ENCODE measurements at places on chromosomes 11 and 22.

GRCh38 chr11:69380451-69380901 lies 86.5 kb downstream of the MYEOV start:
- H3K27ac ChIP-seq = no peak overlapping the region
- DNase-seq = no peak
- no peaks in the 10 kb centered on the region for H3K4me1 ChIP-seq
- H3K36me3 ChIP-seq = no peaks in the 10 kb centered on the region

GRCh38 chr11:127805771-127806170 lies 781.6 kb downstream of the ETS1 start:
- H3K27ac ChIP-seq = no peak overlapping the region
- H3K27me3 ChIP-seq = no peaks in the 10 kb centered on the region
- H3K4me3 ChIP-seq = no peak overlapping the region
- H3K36me3 ChIP-seq = no peaks in the 10 kb centered on the region
- no peaks in the 10 kb centered on the region for H3K4me1 ChIP-seq

DNA sequence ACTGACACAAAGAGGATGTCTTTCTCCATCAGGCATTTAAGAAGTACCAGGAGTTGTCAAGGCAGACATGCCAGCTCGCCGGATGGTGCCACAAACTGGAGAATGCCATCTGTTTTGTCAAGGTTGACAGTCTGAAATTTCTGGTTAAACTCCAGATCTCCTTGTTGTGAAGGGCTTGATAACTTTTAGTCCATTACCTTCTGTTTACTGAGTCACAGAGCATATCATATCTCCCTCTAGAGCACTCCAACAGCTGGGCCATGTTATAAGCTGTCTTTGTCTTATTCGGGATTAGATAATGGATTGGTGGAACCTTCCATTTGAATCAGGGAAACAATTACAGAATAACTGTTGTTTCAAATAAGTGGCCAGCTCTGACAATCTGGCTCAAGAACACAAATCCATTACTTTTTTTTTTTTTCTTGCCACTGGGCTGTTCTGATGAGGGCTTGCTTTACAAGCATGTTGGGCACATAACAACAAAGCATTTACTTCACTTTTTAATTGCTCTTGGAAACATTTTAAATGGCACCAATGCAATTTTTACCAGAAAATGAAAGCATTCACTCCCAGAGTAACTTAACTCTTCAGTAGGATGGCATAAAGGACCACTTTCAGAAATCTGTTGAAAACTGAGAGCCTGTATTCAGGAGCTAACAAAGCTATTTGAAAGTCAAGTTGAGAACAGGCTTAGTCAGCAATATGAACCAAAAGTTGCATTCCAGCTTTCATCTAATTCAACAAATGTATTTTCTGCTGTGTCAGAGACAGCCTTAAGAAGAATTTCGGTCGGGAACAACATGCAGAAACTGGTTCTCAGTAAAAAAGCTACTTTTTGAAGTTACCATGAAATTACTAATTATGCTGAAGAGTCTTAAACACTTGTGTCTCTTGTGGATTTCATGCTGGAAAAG lies 227.6 kb upstream of the PITPNB start:
- no peaks in the 10 kb centered on the region for H3K4me1 ChIP-seq
- H3K27me3 ChIP-seq = peaks cover 5% of the 10 kb centered on the region
- no peaks in the 10 kb centered on the region for H3K36me3 ChIP-seq
- no peak overlapping the region for H3K4me3 ChIP-seq
- no peak for DNase-seq
- H3K27ac ChIP-seq = no peak overlapping the region

DNA sequence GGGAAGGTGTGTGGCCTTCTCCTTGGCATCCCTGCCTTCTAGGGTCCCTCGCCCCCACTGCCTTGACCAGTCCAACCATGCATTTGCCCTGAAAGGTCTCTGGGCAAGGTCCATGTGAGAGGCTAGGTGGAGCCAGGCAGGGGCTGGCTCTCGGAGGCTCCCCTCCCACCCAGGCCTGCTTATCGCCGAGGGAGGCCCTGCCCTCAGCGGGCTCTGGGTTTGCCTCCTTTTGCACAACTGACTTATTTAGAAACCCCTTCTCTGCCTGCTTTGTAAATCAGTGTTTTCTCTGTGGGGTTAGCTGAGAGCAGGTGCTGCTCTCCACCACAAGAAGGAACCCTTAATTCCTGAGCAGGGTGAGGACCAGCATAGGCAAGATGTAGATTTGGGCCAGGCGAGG lies 47.7 kb downstream of the CD82 start:
- H3K36me3 ChIP-seq = peaks cover 85% of the 10 kb centered on the region
- DNase-seq = no peak
- no peak overlapping the region for H3K4me3 ChIP-seq
- H3K27me3 ChIP-seq = no peaks in the 10 kb centered on the region
- peak overlapping the region; percentile 28 for H3K27ac ChIP-seq
- H3K4me1 ChIP-seq = peaks cover 56% of the 10 kb centered on the region

- peaks cover 11% of the 10 kb centered on the region for H3K4me1 ChIP-seq
- peak overlapping the region; percentile 2 for H3K27ac ChIP-seq
- no peak overlapping the region for H3K4me3 ChIP-seq
- no peaks in the 10 kb centered on the region for H3K36me3 ChIP-seq
- peak; percentile 24 for DNase-seq
These were observed 40.3 kb downstream of the BUD13 start for GRCh38 chr11:116732271-116733042.

DNA sequence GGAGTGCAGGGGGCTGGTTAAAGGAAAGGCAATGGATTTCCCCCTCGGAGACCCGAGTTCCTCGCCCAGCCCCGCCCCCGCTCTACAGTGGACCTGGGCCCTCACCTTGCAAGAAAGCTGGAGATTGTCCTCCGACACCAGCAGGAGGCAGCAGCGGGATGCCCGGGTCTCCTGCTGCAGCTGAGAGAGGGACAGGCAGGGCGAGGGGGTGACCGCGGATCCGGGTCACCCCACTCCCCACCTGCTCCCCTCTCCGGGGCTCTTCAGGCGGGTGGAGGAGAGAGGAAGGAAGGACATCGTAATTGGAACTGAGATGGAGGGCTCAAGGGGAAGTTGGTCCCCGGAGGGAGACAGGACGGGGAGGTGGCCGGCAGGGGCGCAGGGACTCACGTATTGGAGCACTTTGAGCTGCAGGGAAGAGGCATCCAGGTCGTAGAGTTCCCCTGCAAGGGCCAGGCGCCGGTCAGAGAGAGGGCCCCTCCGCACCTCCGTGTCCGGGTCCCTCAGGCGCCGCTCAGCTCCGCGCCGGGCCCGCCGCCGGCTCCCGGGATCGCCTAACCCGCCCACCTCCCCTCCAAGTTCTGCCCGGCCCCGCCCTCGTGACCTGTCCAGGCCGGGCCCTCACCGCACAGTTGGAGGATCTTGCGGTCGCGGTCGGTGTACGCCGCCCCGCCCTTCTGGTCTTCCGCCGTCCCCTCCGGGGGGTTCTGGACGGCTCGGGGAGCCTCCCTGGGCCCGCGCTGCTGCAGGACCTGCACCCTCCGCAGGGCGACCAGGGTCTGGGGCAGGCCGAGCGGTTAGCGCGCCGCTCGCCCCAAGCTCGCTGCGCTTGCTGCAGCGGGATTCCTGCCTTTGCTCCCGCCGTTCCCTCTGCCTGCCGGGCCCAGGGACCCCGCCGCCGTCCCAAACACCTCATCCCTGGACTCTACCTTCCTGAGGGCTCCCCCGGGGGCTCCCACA lies 84.1 kb downstream of the PDE2A start:
- no peak overlapping the region for H3K27ac ChIP-seq
- peak; percentile 24 for DNase-seq
- H3K4me1 ChIP-seq = peaks cover 25% of the 10 kb centered on the region
- H3K4me3 ChIP-seq = no peak overlapping the region
- peaks cover 63% of the 10 kb centered on the region for H3K27me3 ChIP-seq
- no peaks in the 10 kb centered on the region for H3K36me3 ChIP-seq

GRCh38 chr22:46659791-46660186 lies 39.6 kb downstream of the GRAMD4 start:
- no peaks in the 10 kb centered on the region for H3K27me3 ChIP-seq
- H3K4me3 ChIP-seq = no peak overlapping the region
- no peak for DNase-seq
- peaks cover 19% of the 10 kb centered on the region for H3K4me1 ChIP-seq
- H3K36me3 ChIP-seq = peaks cover 15% of the 10 kb centered on the region
- H3K27ac ChIP-seq = peak overlapping the region; percentile 60

- no peaks in the 10 kb centered on the region for H3K4me1 ChIP-seq
These were observed 44.7 kb upstream of the YWHAH start for GRCh38 chr22:31899669-31900068.

DNA sequence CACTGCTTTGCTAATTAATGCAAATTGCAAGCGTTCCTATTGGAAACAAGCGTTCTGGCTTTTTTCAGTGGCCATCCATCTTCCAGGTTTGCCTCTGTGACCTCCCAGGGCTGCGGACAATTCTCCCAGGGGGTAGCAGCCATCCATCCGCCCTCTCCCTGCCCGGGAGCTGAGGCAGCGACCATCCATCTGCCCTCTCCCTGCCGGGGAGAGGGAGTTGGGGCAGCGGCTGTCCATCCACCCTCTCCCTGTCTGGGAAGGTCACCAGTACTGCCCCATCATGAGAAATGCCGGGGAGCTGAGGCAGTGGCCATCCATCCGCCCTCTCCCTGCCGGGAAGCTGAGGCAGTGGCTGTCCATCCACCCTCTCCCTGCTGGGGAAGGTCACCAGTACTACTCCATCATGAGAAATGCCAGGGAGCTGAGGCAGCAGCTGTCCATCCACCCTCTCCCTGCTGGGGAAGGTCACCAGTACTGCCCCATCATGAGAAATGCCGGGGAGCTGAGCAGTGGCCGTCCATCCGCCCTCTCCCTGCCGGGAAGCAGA lies 394.7 kb downstream of the BRD1 start:
- peaks cover 1% of the 10 kb centered on the region for H3K27me3 ChIP-seq
- H3K36me3 ChIP-seq = no peaks in the 10 kb centered on the region
- no peak overlapping the region for H3K27ac ChIP-seq
- no peak for DNase-seq
- H3K4me3 ChIP-seq = no peak overlapping the region
- no peaks in the 10 kb centered on the region for H3K4me1 ChIP-seq

DNA sequence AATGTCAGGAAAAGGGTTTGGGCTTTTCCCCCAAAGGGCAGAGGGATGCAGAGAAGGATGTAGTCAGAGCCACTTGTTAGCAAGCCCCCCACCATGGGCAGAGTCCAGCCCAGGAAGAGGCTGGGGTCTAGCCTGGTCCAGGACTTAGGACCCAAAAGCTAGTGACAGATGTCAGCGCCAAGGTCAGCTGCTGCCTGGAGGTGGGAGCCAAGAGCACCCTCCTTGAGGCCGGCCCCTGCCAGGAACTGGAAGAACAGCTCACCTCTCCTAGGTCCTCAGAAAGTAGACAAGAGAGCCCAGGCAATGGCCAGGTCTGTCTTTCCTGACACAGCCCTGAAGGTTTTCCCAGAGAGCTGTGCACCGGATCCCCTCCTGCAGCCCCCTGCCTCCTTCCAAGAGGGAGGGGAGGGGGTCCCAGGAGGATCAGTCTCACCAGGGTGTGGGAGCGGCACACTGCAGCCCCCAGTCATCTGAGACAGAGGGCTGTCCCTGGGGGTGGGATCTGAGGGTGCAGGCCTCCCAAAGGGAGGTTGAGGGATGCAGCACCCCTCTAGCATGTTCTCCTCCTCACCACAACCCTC lies 14.6 kb upstream of the ARHGEF17 start:
- H3K4me3 ChIP-seq = no peak overlapping the region
- H3K36me3 ChIP-seq = no peaks in the 10 kb centered on the region
- no peak overlapping the region for H3K27ac ChIP-seq

GRCh38 chr22:29816539-29816938 lies 21.5 kb downstream of the ASCC2 start:
- peaks cover 9% of the 10 kb centered on the region for H3K4me1 ChIP-seq
- H3K27me3 ChIP-seq = no peaks in the 10 kb centered on the region
- H3K4me3 ChIP-seq = no peak overlapping the region
- no peak overlapping the region for H3K27ac ChIP-seq
- peaks cover 80% of the 10 kb centered on the region for H3K36me3 ChIP-seq

DNA sequence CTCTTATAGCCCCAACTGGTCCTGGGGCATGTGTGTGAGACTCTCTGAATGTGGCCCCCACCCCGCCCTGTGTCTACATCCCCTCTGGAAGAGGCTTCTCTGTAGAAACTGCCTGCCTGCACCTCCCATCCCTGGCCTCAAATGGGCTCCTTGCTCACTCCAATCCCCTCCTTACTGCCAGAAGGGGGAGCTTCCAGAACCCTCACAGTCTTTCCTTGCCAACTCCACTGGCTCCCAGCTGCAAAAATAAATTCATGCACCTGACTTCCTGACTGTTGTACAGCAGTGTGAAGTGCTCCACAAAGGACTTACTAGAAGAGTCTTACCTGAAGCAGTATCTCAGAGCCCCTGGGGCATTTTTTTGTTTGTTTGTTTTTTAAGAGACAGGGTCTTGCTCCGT lies 15.2 kb upstream of the SERPIND1 start:
- no peak for DNase-seq
- peaks cover 42% of the 10 kb centered on the region for H3K36me3 ChIP-seq
- H3K4me3 ChIP-seq = no peak overlapping the region
- H3K27me3 ChIP-seq = no peaks in the 10 kb centered on the region
- H3K27ac ChIP-seq = no peak overlapping the region

GRCh38 chr11:95076416-95076815 lies 9.7 kb downstream of the SRSF8 start:
- DNase-seq = no peak
- H3K27ac ChIP-seq = no peak overlapping the region
- no peak overlapping the region for H3K4me3 ChIP-seq
- H3K4me1 ChIP-seq = peaks cover 27% of the 10 kb centered on the region

DNA sequence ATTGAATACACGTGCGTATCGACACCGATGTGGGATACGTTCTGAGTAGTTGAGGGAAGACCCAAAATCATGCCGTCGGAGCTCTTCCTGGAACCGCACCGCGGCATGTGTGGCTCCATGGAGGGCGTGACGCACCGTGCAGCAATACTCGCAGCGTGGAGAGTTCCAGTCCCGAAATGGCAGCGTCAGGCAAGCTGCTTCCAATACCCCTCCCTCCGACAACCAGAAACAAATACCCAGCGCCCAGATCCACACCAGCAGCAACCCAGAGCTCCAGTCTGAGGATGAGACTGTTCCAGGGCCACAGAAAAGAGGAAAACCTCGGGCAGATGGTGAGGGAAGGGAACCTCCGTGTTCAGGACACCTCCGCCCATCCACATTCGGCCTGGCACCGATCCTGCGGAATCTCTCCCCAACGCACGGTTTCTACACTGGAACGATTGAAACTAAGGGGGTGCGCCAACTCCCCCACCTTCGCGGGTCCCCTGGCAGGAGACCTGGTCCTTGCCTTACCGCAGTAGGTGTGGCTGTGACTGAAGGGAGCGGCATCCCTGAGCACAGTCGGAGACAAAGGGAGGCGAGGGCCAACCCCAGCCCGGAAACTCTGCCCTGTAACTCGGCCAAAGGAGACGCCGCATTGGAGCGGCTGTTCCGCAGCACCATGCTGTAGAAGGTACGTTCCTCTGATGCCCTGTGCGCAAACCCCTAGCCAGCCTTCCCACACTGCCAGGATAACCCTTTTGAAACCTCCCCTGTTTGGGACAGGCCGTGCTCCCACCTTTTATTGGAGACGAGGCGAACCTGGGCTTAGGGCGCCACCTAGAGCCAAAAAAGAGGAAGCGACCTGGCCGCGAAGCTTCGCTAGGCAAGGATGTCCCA lies 28.2 kb downstream of the DBX1 start:
- H3K27ac ChIP-seq = no peak overlapping the region
- H3K36me3 ChIP-seq = no peaks in the 10 kb centered on the region
- H3K4me3 ChIP-seq = peak overlapping the region; percentile 57
- DNase-seq = peak; percentile 20
- H3K27me3 ChIP-seq = peaks cover 28% of the 10 kb centered on the region

Measured in activated T-helper 2 cell treated with anti-CD3 and anti-CD28 coated beads, Interferon-gamma antibody, Interleukin-2, Interleukin-4, amounts not matched to agents 10 μg/mL and 5 μg/mL and 100 μg/mL, durations not matched to agents 14 hours and 24 hours and 36 hours (primary cell).